ENCODE measurements at places on chromosomes 1 and 21.
A peak's percentile ranks its signal among the peaks of the same experiment; 100 is the strongest.

GRCh38 chr1:99691175-99691574 is 45.3 kb downstream of the PALMD start:
- DNase-seq: peak; percentile 63

- DNase-seq: no peak
Observed at GRCh38 chr1:167093846-167094516, at the start of gene STYXL2. TSS of gene STYXL2 (plus strand) at chr1:167094075. CDS start at chr1:167094850, 775 bp downstream.

DNA sequence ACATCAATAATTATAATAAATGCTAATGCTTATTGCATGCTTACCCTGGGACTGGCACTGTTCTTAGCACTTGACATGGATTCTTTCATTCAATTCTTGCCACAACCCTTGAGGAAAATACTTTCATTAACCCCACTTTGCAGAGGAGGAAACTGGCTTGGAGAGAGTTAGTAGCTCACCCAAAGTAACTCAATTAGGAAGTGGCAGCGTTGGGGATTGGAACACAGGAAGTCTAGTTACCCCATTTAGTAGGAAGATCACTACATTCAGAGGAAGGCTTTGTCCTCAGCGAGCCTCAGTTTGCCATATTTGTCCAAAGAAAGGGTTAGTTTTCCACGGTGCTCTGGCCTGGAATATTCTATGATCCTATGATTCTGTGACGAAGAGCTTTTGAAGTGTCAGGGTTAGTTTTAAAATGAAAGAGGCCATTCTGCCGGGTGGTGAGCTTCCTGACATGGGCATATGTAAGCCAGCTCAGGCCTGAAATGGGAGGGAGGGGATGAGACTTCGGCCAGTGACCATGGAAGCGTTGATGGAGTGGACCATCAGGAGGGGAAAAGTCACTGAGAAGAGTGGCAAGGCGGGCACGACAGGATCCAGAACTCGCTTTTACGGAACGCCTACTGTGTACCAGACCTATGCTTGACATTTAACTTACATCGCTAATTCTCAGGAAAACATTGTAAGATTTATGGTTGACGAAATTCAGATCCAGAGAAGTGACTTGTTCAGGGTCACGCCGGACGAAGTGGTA is 28.2 kb upstream of the EPB41 start:
- no peak for DNase-seq

- DNase-seq: no peak
Observed at GRCh38 chr1:118948351-118948750, 39.8 kb downstream of the TBX15 start.

GRCh38 chr1:207648334-207649209 is 3.6 kb downstream of the CR1L start:
- no peak for DNase-seq

DNA sequence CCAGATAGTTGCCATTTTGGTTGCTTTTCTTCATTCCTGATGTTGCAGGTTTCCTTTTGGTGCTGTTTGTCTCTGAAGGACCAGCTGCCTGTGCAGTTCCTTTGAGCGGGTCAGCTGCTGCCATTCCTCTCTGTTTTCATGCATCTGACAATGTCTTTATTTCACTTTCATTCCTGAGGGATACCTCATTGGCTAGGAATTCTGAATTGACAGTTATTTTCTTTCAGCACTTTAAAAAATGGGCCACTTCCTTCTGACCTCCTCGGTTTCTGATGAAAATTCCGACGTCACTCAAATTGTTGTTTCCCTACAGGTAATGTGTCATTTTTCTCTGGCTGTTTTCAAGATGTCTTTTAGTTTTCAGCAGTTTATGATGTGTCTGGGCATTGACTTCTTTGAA is 24.8 kb downstream of the CCSAP start:
- DNase-seq: peak; percentile 42

DNA sequence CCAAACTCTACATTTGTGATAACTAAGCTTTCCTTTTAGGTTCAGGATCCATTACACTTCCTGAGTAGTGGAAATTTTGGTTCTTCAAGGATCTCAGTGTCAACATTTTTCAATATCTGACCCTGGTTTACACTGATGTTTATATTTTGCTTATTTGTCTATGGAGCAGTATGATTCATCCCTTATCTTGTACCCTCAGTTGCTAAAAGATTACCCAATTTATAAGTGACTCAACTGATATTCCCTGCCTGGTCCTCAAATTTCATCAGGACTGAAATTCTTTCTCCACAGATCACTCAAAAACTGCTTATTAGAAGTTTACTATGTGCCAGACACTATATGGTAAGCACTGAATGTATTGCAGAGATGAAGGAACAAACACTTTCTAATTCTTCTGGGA is 139.1 kb upstream of the CHRM3 start:
- no peak for DNase-seq

- no peak for DNase-seq
Observed at GRCh38 chr1:117051224-117052064, 8.7 kb upstream of the TTF2 start.

- peak; percentile 34 for DNase-seq
Observed at GRCh38 chr1:118890851-118891384, 97.2 kb downstream of the TBX15 start.

- DNase-seq: peak; percentile 45
Observed at GRCh38 chr1:7646981-7647901, 123.9 kb upstream of the VAMP3 start.

DNA sequence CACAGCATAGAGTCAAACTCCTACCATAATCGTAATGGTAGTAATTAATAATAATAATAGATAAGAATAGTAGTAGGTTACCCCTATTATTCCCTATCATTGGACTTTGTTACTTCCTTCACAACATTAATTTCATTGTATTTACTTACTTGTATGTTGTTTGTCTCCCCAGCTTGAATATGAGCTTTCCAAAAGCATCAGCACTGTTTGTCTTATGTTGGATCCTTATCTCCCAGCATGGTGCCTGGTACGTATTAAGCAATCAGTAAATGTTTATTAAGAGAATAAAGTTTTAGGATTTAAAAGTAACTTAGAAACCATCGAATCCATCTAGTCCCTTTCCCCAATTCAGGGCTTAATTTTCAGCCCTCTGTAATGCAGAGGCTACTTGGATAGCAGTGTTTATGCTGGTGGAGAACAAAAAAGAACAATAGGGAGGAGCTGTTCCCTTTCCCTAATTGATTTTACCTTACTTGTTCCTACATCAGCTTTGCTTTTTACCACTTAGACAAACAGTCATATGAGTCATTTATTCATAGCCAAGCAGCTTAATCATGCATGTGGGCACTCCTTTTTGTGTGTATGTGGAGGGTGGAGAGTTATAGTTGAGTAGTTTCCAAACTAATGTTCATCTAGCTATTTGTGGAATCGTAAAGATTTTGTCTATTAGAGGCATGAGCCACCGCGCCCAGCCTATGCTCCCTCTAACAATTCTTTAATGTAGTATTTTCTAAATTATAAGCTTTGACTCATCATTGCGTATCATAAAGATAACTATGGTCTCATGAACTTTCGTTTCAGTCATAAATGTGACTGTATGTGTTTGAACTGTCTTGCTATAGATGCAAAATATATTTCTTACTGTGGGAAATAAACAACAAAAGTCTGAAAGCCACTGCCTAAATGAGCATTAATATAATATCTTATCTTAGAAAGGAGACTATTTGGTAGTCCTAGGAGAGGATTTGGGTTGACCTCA is 20.9 kb upstream of the DR1 start:
- peak; percentile 85 for DNase-seq

DNA sequence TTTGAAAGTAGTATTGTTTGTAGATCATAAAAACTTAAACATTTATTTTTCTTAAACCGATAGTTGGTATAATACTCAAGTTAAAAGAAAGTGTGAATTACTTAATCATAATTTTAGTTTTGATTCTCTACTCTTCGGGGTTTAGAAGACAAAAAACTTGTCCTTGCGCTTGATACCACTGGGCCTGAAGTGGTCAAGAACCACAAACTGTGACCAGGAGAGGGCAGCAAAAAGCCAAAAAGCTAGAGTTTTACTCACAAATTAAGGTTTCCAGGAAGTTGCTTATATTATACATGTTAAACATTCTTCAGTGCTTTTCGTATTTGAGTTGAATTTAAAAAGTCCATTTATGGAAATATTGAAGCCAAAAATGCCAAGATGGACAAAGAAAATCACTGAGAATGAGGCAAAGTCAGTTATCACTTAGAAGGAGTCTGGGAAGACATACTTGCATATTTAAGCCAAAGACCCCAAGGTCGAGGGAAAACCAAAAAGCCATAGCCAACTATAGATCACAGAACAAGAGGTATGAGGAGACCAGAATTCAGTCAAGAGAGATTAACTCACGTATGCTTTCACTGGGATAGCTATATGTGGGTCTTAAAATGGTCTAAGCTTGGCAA is 34.2 kb downstream of the EFCAB7 start:
- peak; percentile 43 for DNase-seq

GRCh38 chr1:54815086-54815876 is 14.2 kb upstream of the TTC22 start:
- no peak for DNase-seq

- no peak for DNase-seq
Observed at GRCh38 chr1:182913401-182913800, 39.6 kb downstream of the SHCBP1L start.

DNA sequence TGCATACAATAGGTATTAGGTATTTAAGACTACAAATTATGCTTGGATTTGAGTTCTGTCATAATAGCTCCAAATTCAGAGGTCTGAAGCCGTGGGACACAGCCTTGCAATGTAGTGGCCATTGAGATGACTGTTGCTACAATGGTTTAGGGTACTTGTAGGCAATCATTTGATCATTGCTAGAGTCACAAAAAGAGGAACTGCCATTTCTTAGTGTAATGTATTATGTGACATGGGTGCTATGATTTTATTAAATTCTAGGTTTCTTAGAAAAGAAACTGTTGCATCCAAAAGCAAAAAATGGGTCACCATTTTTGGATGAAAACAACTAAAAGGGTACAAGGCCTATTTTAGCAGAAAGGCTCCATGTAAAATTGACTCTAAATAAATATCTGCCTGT is 129.9 kb upstream of the ZNF644 start:
- no peak for DNase-seq

DNA sequence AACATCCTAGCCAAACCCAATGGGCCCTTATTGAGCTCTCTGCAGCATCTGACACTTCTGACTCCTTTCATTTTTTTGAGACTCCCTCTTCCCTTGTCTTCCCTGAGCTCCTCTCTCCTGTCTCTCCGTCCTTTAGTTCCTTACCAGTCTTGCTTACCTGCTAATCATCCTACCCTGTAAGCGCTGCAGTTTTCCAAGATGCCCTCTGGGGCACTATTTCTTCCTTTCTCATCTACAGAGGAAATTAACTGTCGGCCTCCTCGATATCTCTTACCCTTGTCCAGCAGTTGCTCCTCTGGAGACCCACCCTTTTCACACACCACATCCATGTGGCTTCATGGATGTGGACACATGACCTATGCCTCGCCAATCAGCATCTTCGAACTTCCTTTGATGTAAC is 6.8 kb downstream of the GPR161 start:
- DNase-seq: no peak
